ENCODE measurements at places on chromosomes 2 and 18.

DNA sequence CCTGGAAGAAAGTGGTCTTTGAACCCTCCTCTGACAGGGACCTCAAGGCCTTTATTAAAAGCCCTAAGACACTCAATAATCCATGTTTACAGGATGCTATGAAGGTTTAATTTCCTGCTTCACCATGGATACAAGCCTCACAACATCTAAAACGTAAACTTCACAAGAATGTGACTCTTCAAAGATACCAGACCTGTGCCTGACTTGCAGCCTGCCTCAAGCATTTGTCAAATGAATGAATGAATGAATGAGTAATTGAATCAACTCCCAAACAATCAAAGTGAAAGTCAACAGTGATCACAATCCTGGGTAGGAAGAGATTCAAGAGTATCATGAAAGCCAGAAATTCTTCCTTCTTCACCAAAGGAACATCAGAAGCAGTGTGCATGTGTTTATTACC lies 30.4 kb downstream of the KLF7 start:
- DNase-seq: peak; percentile 50

- no peak for DNase-seq
Measured at GRCh38 chr2:1623906-1624445, 120.3 kb downstream of the PXDN start.

GRCh38 chr2:32355976-32356680 lies 695 bp upstream of the BIRC6 start:
- DNase-seq: peak; percentile 9

DNA sequence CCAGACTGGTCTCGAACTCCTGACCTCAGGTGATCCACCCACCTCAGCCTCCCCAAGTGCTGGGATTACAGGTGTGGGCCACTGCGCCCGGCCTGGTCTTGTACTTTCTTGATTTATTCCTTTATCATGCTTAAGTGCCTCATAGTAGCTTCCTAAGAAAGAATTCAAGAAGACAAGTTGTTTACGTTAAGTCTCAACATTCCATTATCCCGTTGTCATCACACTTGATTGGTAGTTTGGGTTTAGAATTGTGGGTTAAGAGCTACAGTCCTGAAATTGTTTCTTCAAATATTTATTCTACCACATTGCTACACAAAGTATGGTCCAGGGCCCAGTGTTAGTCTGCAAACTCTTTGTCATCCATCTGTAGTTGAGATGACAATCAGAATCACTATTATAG lies 194.0 kb downstream of the VWC2L start:
- DNase-seq: no peak

- no peak for DNase-seq
Measured at GRCh38 chr2:102433973-102434654, 11.2 kb downstream of the IL18RAP start.
